GM12864 (cell line): ENCODE measurements at places on chromosomes 1 and 21.

DNA sequence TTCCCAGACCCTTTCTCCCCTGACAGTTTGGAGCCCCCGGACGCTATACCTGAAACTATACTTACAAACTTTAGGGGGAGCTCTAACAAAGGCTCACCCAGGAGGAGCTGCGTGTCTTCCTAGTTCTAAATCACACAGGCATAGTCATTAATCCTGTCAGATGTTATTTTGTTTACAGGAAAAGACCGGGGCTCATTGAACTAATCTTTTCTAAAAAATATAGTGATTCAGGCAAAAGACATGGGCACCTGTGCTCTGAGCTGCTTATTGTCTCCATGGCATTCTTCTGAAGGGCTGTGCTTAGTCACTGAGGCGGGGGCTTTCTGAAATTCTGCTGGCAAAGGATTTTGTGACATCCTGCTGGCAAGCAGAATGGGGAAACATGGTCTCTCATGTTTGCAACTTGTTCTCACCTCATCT lies 1577.0 kb downstream of the NCAM2 start:
- DNase-seq = no peak

- no peak for DNase-seq
Measured at GRCh38 chr21:42931560-42932235, 6.3 kb upstream of the ERVH48-1 start.

- no peak for DNase-seq
Measured at GRCh38 chr1:168767894-168768584, 39.0 kb upstream of the DPT start.

- DNase-seq = no peak
Measured at GRCh38 chr21:28644762-28645161, 347.9 kb downstream of the LTN1 start.

DNA sequence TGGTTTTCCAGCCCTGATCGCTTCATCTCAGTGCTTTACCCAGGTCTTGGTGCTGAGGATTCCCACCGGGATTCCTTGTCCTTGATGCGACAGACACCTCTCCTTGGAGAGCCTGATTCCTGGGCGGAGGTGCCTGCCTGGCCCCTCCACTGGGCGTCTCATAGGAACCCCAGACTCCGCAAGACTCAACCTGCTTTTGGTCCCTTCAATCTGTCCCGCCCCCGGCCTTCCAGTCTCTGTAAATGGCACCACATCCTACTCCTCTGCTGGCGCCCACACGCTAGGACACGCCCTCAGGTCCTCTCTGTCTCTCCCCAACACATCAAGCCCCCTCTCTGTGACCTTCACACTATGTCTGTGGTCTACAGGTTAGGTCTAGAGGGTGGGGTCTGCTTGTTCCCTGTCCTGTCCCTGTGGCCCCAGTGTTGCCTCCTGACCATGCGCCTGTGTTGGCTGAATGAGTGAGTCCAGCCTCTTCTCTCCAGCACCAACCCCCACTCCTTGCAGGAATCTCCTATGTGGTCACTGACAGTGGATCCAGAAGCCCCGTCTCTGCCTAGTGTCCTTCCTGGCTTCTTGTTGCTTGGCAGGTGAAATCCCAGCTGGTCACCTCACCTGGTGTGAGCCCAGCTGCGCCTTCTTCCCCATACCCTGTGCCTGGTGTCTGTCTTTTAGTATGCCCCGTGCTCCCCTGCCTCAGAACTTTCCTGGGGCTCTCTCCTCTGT lies 119.7 kb upstream of the C1orf174 start:
- no peak for DNase-seq

DNA sequence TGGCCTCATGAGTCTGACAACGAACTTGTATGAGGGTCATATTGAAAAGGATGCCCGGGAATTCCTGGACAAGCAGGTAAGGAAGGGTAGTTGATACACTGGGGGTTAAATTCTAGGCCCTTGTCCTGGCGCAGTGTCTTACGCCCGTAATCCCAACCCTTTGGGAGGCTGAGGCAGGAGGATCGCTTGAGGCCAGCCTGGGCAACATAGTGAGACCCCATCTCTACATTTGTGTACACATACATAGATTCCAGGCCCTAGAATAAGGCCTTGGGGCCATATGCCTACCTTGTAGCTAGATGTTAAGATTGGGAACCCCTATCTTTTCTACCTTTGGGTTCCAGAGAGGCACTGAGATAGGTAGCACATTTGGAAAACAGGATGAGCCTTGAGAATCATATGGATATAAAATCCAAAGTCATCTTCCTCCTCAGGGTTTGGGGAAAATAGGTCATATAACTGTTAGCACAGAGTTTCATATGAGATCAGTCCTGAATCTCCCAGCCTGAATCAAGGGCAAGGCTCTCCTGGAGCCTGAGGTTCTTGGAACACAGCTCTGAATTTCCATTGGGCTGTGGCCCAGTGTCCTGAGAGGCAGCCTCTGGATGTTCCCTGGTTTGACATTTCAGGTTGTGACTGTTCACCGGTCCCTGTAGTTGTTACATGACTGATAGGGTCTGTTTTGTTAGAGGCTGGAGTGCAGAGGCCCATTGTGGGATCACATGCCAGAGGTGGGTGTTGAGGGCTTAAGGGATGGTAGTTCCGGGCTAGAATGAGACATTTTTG lies 104.4 kb downstream of the PIK3R3 start:
- no peak for DNase-seq

- no peak for DNase-seq
Measured at GRCh38 chr21:40425981-40426380, 421.0 kb downstream of the DSCAM start.

- DNase-seq = no peak
Measured at GRCh38 chr1:244497805-244498204, 36.7 kb downstream of the CATSPERE start.

GRCh38 chr1:234699795-234700665 lies 90.1 kb upstream of the IRF2BP2 start:
- DNase-seq = peak; percentile 42

DNA sequence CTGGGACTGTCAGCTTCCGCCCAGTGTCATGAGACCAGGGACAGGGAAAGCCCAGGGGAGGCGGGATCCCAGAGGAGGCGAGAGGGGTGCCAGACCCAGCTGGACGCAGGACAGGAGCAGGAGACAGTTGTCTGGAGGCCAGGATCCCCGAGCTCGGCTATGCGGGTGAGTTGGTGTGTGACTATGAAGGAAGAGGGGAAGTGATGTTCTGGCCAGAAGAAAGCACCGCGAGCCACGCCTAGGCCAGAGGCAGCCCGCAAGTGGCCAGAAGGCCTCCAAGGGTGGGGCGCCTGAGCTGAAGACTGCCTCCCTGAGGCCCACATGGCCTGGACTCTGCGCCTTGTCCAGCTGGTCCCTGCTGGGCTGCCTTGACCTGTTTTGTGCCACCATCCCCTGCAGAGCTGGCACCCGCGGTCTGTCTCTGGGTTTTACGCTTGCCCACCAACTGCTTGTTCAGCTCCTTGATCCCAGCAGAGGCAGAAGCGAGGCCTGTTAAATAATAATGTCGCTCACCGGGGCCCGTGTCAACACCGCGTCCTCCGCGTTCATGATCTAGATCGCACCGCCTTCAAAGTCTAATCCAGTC lies 85.2 kb upstream of the ACTL8 start:
- no peak for DNase-seq

DNA sequence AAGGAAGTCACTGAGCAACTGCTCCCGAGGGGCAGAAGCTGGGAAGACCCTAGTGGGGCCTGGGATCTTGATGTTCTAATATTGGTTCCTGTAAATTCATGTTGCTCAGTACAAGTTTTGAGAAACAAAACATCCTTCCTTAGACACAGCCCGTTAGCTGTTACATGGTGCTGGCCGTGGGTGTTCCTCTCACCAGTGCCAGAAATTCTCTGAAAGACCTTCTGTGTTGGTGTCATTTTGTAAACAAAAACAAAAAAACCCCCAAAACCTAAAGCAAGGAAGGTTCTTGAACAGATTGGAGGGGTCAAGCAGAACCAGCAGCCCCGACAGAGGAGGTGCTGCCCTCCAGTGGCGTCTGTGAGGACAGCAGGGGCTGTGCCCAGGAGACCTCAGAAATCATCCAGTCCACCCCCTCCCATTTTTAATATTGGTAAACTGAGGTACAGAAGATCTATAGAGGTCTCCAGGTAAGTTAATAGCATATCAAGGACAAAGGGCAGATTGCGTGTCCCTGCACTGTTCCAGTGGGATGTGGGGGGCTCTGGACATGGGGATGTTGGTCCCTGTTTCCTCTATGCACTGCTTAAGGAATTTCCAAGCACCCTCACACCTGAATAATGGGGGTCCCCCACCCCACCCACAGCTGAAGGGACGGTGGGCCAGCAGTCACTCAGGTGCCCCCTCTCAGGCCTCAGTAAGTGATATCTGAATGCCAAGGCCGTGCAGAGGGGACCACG lies 38.2 kb downstream of the SLC2A7 start:
- no peak for DNase-seq

DNA sequence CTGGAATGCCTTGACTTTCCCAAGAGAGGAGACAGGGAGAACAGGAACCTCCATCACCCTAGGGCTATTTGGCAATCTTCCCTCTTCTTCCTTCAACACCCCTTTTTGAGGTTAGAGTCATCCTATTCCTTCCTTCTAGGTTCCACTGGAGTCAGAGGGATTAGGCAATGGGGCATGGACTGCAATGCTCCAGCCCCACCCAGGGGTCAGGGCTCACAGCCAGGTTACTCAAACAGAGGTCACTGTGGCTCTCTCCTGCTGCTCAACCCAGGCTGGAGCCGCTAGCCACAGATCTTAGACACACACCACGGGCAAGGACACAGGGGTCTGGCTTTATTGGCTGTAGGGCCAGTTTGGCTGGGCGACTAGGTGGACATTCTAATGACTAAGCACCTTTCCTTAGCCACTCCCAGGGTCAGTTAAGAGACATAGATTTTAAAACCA lies 145.5 kb upstream of the NRIP1 start:
- DNase-seq = no peak

DNA sequence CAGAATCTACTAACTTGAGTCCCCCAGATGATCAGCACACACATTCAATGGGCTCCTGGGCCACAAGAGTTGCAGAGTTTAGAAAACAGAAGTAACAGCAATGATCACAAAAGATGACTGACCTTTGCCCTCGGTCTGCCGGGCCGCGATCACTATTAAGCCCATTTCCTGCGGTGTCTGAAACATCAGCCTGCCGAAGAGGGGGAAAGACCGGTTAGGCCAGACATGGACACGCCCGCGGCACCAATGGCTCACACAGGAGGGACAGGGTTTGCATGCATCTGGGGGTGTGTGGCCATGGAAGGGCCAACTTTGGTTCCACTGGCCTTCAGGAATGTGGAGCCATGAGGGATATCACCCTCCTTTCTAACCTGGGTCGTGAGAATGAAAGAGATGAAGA lies 68.2 kb downstream of the SIM2 start:
- no peak for DNase-seq

GRCh38 chr1:20658166-20658915 lies 2.8 kb downstream of the DDOST start:
- DNase-seq = no peak

- DNase-seq = no peak
Measured at GRCh38 chr1:246074421-246074820, 432.7 kb downstream of the SMYD3 start.

- DNase-seq = no peak
Measured at GRCh38 chr1:154988058-154988954, 5.1 kb upstream of the LENEP start.

DNA sequence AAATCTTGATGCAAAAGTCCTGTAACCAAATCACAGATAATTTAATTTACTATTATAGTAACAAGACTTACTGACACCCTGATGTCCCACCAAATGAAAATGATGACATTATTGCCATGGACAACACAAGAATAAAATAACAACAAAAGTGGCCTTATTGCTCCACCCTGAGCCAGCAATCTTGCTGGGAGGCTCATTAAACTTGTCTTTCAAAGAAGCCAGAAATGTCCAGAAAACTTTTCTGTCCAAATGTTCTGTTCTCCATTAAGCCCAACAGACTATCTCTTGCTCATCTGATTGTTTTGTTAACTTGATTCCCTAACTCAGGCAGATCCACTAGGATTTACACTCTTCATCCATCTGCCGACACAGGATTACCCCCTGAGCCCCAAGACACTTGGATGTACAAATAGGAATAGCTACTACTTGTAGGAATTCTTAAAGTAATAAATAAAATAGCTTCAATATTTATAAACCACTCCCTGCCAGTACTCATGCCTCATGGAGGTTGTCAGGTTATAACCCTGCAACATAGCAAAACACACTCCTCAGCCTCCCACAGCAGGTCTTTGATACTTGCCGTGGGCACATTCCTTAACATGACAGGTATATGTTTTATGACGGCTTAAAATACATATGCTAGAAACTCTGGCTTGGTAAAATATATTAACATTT lies 84.9 kb downstream of the PTPN14 start:
- no peak for DNase-seq
